ENCODE measurements at places on chromosomes 11 and 22. TPM values are rescaled to one million over a fixed set of nuclear protein-coding genes. Genes with fewer than 3 reads are reported as not detected.

GRCh38 chr11:57255618-57256017 lies 18.6 kb upstream of the APLNR start:
- DNase-seq = no peak

DNA sequence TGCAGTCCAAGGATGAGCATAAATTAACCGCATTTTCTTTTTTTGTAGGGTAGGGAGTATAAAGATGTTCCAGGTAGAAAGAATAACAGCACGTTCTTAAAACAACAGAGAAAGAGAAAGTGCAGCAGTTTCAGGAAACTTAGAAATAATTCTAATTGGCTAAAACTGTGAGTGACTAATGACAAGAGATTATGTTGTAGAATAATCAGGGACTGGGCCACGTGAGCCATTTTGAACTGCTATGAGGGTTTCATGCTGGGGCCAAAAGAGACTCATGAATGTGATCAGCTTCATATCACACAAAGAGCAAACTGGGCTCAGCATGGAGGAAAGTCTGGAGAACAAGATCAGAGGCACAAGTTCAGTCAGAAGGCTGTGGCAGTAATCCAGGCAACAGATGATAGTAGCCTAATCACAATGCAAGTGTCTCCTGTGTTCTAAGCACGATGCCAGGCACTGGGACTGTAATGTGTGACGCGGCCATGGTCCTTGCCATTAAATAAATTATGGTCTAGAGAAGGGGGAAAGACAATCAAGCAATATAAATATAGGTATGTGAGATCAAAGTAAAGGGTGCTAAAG lies 17.9 kb downstream of the CWF19L2 start:
- no peak for DNase-seq

The IL10RA gene
- total RNA-seq = 29.3 TPM

The CTSW gene
- total RNA-seq = 2.7 TPM

The IPO7 gene
- total RNA-seq = 108 TPM

- DNase-seq = no peak
Measured at GRCh38 chr11:83583757-83584366, 297.7 kb upstream of the CCDC90B start.

- no peak for DNase-seq
Measured at GRCh38 chr11:60964801-60965200, 6.7 kb upstream of the CD6 start.

DNA sequence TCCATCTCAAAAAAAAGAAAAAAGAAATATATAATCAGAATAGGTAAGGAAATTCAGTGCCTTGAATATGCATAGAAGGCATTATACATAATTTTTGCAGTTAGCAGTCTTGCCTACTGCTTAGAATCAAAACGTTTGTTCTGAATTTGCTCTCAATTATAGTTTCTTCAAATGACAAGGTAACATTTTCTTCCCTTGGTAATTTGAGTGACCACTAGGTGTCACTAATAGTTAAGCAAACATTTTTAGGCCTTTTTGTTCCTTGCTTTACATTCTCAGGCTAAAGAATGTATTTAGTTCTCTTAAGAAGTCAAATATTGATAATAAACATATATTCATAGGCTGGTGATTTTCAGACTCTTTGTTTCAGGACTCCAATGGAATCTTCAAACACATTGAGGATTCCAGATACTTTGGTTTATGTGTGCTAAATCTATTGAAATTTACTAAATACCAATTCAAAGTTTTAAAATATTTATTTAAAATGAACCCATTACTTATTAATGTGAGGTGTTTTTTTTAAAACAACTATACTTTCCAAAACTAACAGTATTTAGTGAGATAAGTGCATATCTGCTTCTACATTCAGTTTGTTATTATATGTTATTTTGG lies 55.0 kb upstream of the DEPDC7 start:
- DNase-seq = no peak

GRCh38 chr11:22331771-22332170 lies 6.4 kb upstream of the SLC17A6 start:
- no peak for DNase-seq

DNA sequence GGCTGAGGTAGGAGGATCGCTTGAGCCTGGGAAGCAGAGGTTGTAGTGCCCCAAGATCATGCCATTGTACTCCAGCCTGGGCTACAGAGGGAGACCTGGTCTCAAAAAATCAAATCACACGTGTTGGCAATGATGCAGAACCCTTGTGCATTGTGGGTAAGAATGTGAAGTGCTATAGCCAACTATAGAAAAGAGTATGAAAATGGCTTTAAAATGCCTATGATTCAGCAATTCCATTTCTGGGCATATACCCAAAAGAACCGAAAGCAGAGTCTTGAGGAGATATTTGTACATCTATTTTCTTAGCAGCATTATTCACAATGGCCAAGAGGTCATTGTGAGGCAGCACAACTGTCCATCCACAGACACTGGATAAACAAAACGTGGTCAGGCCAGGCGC lies 2.6 kb upstream of the FADS3 start:
- DNase-seq = no peak

The MS4A12 gene
- not detected for total RNA-seq

DNA sequence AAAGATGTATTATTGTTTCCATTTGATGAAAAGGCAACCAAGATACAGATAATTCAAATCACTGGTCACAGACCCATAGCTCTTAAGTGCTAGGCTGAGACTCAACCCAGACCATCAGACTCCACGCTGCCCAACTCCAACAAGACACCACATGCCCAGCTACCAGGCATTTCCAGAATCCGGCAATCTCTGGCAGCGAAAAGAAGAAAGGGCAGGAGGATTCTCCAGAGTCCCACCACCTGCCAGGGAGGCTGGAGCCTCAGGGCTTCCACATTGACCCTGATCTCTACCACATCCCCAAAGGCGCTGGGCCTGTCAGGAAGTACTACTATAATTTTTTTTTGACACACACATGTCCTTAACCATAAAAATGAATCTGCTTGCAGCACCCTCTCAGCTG lies 61.4 kb upstream of the ARFGAP3 start:
- no peak for DNase-seq

DNA sequence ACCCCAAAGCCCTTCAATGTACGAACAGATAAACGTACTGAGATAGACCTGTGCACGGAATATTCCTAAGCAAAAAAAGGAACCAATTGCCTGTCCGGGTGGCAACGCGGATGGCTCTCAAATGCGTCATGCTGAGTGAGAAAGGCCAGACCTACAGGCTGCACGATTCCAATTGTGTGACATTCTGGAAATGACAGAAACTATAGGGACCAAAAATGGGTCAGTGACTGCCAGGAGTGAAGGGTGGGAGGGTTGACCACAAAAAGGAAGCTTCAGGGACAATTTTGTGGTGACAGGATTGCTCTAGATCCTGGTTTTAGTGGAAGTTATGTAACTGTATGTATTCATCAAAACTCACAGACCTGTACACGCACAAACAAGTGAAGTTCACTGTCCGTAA lies 24.0 kb upstream of the SYT8 start:
- no peak for DNase-seq

GRCh38 chr11:111104185-111104584 lies 141.3 kb upstream of the POU2AF2 start:
- no peak for DNase-seq

- DNase-seq = no peak
Measured at GRCh38 chr22:37045958-37046357, 5.6 kb upstream of the KCTD17 start.

The SCARF2 gene
- 17.6 TPM for total RNA-seq

DNA sequence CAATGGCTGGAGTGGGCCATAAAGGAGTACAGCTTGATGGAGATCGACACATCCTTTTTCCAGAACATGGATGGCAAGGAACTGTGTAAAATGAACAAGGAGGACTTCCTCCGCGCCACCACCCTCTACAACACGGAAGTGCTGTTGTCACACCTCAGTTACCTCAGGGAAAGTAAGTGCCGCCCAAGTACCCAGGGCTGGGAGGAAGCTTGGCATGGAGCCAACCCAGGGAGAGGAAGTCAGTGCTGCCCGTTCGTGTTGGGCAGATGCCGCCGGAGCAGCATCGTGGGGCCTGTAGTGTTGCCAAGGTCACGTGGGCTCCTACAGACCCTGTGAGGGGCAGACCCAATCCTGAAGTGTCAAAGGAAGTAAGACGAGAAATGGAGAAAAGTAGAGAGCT lies 78.9 kb downstream of the FLI1 start:
- peak; percentile 53 for DNase-seq

The TNNT3 gene
- total RNA-seq = 1.5 TPM

DNA sequence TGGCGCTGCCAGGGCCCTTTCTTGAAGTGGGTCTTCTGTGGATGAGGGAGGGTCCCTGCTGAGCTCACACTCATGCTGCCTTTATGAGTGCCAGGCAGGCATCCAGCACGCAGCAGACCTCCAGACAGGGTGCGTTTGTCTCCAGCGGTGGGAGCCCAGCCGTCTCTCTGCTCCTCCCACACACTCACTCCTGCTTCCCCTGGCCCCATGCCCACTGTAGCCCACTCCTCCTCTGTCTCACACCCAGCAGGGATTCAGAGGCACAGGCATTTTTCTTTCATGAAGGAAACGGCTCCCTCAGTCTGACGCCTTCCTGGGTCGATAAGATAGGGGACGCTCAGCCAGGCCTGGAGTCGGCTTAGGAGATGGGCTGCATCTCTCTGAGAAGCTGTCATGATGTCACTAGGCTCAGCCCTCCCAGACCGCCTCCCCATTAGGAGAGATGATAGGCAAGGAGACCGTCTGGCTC lies 183.9 kb upstream of the NCAM1 start:
- no peak for DNase-seq

DNA sequence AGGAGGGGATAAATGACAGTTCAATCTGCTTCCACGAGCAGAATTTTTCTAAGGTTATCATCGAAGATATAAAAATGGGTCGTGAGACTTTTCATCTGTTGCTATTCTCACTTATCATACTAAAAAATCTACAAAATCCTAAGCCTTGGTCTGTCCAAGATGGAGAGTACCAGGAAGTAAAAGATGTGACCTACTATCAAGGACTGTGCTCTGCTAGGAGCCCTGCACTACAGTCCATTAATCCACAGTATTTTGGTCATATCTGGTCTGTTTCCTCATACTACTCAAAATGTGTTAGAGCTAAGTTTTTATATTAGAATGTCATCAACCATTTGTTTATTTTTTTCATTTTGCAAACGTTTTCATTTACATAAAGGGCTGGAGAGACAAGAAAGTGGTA lies 79.4 kb downstream of the DDIAS start:
- no peak for DNase-seq

DNA sequence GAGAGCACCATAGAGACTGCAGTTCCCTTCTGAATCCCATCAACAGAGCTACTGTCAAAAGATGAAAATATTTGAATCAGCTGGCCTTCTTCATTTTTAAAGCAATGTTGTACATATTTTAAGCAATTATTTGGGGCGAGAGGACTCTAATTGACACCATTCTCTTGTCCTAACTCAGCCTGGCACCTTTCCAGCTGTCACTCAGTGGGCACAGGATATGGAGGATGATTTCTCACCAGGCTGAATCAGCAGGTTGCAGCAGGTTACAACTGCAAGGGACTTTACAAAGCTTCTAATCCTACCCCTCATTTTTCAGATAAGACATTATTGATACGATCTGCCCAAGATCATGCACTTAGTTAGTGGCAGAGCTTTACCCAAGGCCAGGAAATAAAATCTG lies 11.9 kb upstream of the WT1 start:
- no peak for DNase-seq

GRCh38 chr11:105960252-105961245 lies 61.5 kb downstream of the MSANTD4 start:
- DNase-seq = no peak

DNA sequence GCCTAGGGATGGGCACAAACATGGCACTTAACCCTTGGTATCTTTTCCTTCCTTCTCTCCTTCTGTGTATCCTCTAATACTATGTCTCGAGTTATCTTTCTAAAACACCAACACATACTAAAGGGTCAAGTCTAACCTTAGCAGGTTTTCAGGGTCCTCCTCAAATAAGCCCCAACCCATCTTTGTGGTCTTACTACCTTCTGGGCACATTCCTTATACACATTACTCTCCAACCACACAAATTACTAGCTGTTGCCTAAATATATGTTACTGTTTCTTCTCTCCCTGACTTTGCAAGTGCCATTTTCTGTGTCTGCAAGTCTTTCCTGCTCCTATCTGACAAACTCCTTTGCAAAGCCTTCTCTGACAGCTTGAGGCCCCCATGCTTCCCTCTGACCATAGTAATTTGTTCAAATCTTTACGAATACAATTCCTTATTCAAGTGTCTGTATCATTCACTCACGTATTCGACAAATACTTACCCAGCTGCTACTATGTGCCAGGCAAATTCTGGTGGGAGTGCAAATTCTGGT lies 15.8 kb upstream of the NUP160 start:
- no peak for DNase-seq

The SPI1 gene
- 35.3 TPM for total RNA-seq

- DNase-seq = no peak
Measured at GRCh38 chr11:100105255-100105981, 581.7 kb upstream of the ARHGAP42 start.

The OR52I2 gene
- total RNA-seq = not detected
